ENCODE measurements at places on chromosomes 5 and 9.

DNA sequence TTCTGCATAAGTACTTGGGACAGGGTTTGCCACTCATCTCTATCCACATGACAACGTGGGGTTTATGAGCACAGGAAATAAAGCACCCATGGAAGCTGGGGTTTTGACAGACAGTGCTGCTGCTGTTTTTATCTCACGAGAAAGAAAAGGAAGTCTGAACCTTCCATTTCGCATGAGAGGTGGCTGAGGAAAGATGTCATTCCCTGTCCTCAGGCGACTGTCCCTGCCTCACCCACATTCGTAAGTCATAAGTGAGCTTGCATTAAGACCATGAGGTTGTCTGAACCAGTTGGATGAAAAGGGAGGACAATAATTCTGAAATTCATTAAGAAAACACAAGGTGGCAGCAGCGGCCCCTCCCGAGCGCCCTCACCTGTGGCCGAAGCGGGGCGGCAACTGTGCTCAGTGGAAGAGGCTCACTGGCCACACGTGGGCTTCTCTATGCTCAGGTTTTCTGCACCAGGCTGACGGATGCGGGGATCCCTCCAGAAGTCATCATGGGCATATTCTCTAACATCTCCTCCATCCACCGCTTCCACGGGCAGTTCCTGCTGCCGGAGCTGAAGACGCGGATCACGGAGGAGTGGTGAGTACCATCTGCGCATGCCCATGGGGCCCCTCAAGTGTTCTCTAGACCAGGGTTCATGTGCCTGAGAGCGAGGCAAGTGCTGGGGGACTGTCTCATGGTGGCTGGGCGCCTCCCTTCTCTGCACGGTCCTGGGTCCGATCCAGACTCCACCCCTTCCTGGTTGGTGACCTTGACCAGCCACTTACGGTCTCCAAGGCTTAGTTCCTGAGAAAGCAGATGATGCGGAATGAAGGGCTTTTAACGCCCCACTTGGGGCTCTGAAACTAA is 54.7 kb upstream of the SUSD3 start:
- peak; percentile 58 for DNase-seq

DNA sequence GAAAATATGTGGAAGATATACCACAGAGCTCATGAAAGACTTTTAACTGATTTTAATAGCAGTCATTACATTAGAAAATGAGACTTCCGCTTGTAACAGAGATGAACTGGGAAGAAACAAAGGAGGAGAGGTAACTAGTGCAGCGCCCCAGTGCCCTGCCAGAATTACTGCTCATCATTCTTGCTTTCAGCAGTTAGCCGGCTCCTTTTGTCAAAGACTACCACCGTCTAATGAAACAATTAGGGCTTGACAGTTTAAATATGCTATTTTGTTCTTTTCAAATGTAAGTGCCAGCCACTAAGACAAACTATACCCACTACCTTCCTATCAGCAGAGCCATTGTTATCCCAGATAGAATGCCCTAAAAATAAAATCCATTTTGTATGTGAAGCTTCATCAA is 328.4 kb downstream of the EFNA5 start:
- DNase-seq = no peak

DNA sequence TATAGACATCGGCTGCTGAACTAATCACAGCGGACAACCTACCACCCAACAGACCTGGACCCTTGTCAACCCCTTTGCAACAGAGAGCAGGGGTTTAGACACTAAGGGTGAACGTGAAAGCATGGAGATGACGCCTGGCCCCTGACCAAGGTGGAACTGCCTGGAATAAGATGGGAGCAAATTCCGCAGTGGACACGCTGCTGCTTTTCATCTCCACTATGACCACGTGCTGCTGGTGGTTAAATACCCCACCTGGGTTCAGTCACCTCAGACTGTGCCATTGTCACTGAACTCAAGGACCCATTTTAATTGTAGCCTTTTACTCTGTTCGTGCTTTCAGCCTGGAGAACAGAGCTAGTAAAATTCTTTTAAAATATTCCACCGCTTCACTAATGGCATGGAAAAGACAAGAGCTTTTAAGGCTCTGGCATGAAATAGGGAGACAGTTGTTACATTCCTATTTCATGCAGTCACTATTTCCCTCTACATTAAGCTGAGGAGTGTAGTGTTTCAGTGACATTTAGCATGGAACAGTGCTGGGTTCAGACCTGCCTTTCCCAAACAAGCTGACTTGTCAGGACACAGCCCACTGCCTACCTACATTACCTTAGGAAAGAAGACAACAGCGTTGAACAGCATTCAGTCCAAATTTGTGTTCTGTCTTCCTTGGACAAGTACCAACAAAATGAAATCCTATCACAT is 96.8 kb downstream of the ANKRD18B start:
- no peak for DNase-seq

DNA sequence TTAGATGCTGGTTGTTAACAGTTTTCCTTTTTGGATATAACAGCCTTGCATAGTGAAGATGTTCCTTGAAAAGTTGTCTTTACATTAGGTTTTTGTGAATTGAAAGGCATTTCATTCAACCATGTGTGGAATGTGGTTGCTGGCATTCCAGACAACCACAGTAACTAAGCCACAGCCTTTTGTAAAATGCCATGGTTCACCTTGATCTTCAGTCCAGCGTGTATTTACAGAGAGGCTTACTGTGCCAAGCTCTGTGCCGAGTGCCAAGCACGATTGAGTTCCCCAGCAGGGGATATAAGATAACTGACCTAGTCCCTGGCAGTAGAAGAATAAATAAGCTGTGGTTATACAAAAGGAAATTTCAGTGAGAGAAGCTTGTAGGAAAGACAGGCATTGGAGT is 4.9 kb downstream of the EXOSC2 start:
- no peak for DNase-seq

DNA sequence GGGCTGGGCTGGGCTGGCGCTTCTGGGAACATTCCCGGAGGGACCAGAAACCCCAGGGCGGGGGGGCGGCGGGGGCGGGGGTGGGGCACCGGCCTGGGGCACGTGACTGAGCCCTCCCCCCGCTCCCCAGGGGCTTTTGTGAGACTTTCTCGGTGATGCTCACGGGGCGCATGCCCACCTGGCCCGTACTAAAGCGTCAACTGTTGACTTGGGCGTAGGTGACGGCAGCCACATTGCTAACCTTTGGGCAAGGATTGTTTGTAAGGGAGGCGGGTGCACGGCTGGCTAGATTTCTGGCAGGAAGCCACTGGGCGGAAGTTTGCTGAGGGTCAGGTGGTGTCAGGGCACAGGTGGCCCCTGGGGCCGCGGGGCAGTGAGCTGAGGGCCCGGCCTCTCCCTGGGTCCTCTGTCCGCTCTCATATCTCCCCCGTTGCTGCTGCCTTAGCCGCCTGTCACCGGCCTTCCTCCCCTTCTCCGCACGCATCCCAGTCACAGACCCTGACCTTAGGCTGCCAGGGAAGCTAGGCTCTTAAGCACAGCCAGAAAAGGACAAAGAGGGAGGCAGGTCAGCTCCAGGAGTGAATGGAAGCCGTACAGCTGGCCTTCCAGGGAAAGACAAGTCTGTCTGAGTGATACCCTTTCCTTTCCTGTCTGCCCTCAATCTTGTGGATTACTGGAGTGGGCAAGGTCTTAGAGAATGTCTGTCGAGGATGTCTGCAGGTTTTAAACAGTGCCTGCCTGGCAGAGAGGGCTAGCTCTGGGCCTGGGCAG is 812 bp downstream of the CACFD1 start:
- DNase-seq = no peak

DNA sequence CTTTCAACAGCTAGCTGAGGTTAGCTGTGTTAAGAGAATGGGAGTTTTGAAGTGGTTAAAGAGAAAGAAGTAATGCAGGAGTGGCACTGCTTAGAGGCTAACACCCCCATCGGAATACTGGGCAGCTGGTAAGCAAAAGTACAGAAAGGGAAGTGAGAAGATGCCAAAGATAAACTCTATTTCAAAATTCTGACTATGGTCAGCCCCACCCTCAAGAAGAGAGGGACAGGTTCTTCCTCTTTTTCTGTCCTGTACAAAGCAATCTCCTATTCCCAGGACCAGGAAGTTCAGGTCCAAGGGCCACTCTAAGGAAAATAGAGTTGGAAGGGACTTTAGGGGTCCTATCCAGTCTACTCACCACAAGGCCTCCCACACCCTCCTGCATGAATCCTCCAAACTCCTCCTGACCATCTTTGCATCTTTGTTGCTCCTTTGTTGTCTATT is 45.9 kb upstream of the JAK2 start:
- no peak for DNase-seq

DNA sequence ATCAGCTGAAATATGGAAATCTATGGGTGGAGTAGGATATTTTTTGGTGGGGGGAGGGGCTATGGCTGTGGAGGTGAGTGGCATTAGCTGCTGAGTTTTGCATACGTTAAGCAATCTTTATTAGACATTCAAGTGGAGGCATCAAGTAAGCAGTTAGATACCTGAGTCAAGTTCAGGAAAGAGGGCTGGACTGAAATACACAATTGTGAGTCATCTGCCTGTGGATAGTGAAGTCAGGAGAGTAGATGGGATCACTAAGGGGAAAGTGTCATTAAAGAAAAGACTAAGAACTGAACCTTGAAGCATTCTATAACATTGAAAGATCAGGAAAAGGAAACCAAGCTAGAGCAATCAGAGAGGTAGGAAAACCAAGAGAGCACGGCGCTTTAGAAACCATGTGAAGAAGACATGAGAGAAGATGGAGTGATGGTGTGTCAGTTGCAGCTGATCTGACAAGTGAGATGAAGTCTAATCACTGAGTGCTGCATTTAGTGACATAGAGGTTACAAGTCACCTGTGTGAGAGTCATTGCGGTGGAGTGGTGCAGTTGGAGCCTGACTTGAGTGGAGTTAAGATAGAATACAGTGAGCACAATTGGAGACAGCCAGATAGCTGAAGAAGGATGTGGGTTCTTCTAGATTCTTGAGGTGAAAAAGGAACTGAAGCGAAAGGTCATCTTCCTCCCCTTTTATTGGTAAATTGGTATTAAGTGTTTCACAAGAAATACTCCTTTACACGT is 88.7 kb downstream of the PIP5K1B start:
- no peak for DNase-seq

DNA sequence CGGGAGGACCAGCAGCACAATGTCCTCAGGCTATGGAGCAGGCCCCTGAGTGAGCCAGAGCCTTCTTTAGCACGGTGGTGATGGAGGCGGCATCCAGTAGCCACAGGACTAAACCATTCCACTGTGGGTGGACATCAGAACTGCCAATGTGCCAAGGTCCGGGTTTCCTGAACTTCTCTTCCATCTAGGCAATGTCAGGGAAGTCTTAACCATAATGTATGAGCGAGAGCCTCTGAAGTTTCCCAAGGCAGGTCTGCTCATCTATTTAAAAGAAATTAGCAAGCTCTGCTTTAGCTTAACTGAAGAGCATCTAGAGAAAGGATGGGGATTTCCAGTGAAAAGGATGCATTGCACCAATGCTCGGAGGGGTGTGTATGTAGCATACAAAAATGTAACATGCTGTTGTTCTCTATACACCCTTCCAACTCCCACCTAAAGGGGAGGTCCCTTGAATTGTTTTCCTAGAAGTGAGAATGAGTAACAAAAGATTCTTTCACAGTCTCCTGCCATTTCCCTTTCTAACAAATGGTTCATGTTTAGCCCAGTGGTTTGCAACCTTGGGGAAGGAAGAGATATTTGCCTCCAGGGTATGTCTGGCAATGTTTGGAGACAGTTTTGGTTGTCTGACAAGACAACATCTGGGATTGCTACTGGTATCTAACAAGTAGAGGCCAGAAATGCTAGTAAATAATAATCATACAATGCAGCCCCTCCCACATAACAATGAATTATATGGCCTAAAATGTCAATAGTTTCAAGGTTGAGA is 6.1 kb upstream of the RXFP3 start:
- DNase-seq = no peak

- no peak for DNase-seq
Measured at GRCh38 chr5:14490309-14490711, 91.3 kb upstream of the OTULINL start.

GRCh38 chr5:16897800-16898199 is 38.3 kb downstream of the MYO10 start:
- no peak for DNase-seq

- no peak for DNase-seq
Measured at GRCh38 chr5:150189728-150190502, at the start of gene SLC6A7. SLC6A7 (plus strand) TSS chr5:150190062; CDS start chr5:150190328, 266 bp downstream.

GRCh38 chr5:110104060-110104725 is 414.5 kb downstream of the MAN2A1 start:
- DNase-seq = no peak

DNA sequence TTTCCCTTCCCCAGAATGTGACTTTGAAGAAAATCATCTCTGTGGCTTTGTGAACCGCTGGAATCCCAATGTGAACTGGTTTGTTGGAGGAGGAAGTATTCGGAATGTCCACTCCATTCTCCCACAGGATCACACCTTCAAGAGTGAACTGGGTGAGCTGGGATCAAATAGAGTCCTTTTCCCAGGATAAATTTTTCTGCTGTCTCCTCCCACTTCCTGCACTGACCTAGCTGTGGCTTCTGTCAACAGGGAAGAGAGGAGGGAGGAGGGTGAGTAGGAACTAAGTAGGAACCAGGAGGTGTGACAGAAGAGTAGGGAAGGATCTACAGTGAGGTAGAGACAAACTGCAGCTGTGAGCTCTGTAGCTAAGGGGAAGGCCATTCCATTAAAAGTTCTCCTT is 69.3 kb downstream of the MAMDC2 start:
- DNase-seq = no peak
